ENCODE measurements at places on chromosomes 3 and 15.

GRCh38 chr15:89057506-89058133 lies 30.6 kb upstream of the ABHD2 start:
- DNase-seq = peak; percentile 88

- peak; percentile 30 for DNase-seq
Observed at GRCh38 chr3:11641683-11642430, 1.9 kb downstream of the VGLL4 start.

- no peak for DNase-seq
Observed at GRCh38 chr3:44522494-44522933, 32.5 kb upstream of the ZKSCAN7 start.

DNA sequence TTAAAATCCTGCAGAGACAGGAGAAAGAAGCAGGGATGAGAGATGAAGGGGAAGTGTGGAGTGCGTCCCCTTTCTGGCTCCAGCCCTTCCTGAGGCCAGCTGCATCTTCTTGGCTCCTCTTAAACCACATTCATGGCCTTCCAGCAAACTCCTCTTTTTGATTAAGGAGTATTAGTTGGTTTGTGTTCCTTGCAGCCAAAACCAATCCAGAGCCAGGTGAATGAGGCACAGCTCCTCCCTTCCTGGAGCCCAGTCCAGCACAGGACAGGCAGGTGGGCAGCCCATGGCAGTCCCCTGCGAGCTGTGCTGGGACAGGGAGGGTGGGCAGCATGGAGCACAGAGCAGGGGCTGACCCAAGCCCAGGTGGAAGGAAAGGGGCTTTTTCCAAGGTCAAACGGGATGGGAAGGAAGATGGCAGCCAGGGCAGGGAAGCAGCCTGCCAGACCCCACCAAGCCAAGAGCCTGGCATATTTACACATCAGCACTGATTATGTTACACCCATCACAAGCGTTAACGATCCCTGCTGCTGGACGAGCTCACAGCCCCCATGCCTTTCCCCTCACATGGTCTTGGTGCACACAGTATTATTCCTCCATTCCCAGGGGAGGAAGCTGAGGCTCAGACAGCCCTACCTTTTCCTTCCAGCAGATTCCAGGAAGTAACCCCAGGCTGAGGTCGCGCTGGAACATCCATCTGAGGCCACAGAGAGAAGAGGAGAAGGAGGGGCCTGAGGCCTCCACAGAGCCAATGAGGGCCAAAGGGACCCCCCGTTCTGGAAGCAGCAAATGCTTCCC lies 175.6 kb downstream of the SMAD6 start:
- no peak for DNase-seq

DNA sequence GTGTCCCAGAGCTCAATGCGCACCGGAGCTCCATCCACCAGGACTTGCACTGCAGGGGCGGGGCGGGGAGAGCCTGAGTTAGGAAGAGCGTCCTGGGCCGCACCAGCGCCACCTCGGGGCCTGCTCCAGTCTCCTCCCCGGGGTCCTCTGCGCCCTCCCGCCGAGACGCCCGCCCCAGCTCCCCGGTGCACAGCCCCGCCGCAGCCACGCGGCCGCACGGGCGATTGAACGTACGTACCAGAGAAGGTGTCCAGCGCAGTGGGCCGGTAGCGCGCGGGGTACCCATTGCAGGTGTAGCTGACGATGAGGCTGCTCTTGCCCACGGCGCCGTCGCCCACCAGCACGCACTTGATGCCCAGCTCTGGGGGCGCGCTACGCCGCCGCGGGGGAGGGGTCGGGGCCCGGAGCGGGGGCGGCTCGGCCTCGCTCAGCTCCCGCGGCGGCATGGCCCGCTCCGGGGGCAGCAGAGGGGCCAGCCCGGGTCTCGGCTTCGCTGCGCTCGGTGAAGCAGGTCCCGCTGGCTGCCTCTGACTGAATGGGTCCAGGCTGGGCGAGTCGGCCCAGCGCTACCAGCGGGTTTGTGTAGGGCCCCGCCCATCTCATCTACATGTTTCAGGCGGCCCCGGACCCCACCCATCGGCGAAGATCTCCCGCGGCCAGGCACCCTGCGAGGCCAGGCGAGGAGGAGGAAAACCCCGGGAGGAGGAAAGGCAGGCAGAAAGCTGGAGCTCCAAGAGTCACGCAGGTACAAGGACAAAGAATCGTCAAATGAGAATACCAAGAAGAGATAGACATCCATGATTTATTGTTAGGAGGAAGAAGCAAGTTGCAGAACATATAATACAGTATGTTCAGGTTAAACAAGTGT lies at the start of gene RHOV:
TSS of gene RHOV (minus strand) at position 541 of the 868 bp plus-strand sequence. CDS start at position 446, 95 bp downstream.
- DNase-seq = peak; percentile 69

- DNase-seq = no peak
Observed at GRCh38 chr3:24741506-24741905, 246.9 kb upstream of the THRB start.

- no peak for DNase-seq
Observed at GRCh38 chr3:178159691-178160220, 376.5 kb upstream of the KCNMB2 start.

DNA sequence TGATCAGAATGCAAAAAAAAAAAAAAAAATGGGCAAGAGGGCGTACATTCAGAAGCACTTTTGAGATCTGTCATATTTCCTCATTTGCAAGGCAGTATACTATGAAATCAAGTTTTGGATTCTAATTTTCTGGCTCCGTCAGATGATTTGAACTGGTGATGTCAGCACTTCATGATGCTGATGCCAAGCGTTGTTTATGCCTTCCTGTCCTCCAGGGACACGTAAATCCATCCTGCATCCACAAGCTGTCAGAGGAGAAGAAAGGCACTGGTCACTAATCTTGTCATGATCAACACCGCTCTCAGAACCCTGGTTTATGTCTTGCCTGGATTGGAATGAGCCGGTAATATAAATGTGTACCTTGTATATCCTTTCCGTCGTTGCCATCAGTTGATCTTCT lies 152.1 kb upstream of the EPHA3 start:
- DNase-seq = no peak

- DNase-seq = no peak
Observed at GRCh38 chr3:86792316-86792715, 198.6 kb downstream of the VGLL3 start.

- DNase-seq = no peak
Observed at GRCh38 chr3:37015642-37016041, 22.3 kb downstream of the MLH1 start.

DNA sequence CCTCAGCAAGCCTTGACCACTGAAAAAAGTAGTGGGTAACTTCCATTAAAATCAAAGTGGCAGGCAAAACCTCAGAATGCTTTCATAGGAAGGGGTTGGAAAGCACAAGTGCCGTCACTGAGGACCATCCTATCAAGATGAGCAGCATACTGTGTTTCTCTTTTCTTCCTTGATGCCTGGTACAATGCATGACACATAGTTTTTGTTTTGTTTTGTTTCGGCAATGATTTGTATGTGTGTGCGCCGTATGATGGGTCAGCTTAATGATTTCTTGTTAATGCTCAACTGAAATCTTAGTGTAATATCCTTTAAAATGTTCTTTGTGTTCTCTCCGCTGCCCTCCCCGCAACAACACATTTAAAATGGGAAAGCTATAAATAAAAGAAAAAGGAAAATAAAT lies 476.4 kb upstream of the KCNMB2 start:
- no peak for DNase-seq

DNA sequence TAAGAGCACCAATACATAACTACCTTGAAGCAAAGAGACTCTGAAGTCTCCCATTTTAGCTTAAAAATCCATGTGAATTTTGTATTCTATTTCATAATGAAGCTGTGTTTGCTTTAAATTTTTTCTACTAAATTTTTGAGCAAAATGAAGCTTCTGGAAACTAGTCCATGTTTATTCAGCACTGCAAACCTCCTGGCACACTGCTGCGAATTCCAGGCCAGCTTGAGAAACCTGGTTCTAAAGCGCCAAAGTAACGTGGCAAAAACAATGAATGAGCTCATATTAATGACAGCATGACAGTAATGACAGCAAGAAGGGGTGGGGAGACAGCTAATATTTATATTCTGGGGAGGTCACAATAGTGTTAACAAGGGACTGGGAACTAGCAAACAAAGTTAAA lies 25.7 kb downstream of the CEP152 start:
- DNase-seq = peak; percentile 15

GRCh38 chr3:193996221-193996620 lies 139.7 kb upstream of the HES1 start:
- DNase-seq = no peak

GRCh38 chr3:157423337-157423736 lies 13.3 kb upstream of the PTX3 start:
- DNase-seq = peak; percentile 66

- no peak for DNase-seq
Observed at GRCh38 chr3:113659101-113659541, 37.3 kb downstream of the USF3 start.

DNA sequence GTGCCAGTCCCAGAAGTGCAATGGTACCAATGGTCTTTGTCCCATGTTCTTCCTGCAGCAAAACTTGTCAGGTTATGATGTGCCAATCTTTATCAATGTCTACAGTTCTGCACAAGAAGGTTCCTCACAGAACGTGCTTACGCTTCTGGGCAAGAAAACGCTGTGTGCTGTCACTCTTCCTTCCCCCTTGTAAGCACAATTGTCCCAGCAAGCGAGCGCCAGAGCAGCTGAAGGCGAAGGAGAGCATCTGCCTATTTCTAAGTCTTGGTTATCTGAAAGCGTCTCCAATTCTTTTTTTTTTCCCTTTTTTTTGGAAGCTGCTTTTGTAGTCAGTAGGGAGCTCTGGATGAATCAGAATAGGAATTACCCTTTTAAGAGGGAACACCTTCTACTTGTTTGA lies 514.4 kb downstream of the FGF12 start:
- DNase-seq = no peak

- no peak for DNase-seq
Observed at GRCh38 chr3:161793194-161793930, 296.8 kb downstream of the OTOL1 start.
